ENCODE measurements at places on chromosomes 11 and 22.
A peak's percentile ranks its signal among the peaks of the same experiment; 100 is the strongest.

DNA sequence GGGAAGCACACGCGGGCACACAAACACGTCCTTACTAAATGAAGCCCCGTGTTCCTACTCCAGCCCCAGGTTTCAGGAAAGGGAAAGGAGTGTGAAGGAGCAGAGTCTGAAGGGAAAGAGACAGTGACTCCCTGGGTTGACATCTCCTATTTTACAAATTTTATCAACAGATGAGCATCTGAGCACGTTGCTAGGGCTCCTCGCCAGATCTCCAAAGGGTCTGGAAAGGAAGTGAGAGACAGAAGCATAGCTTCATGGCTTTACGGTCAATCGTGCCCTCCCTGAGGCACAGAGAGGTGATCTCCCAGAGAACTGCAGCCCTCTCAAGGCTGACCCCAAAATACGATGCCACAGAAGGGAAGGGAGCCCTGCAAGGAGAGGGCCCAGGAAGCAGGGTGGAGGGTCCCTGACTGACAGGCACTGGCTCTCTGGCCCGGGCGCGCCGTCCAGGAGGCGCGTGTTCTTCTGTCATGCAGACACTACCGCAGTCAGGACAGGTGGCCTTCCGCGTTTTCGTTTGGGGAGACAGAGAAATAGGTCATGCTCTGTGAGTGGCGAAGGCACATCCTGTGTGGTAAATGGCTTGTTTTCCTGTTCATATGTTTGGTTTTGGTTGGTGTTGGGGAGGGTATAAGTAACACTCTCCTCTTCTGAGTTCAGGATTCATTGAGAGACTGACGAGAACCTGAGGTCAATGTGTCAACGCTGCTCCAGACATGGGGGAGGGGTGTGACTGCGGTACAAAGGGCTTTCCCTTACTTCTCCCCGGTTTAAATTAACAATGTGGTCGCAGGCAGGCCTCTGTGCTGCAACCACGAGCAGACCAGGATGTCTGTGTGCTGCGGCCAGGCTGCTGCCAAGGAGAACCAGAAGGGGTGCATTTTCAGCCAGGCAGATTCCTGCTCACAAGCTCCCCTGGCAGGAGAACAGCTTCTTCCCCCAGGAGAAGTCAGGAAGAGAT, 813.3 kb downstream of the OPCML start:
- no peak for DNase-seq
- no peak overlapping the region for H3K4me3 ChIP-seq
- H3K27ac ChIP-seq = no peak overlapping the region
- H3K27me3 ChIP-seq = no peaks in the 10 kb centered on the region

- H3K36me3 ChIP-seq = no peaks in the 10 kb centered on the region
- H3K4me1 ChIP-seq = peaks cover 29% of the 10 kb centered on the region
Measured at GRCh38 chr22:42300259-42301076, 30.0 kb upstream of the TCF20 start.

- no peaks in the 10 kb centered on the region for H3K27me3 ChIP-seq
- DNase-seq = no peak
- peaks cover 24% of the 10 kb centered on the region for H3K36me3 ChIP-seq
- no peak overlapping the region for H3K4me3 ChIP-seq
- no peaks in the 10 kb centered on the region for H3K4me1 ChIP-seq
Measured at GRCh38 chr11:20120134-20120925, 39.9 kb downstream of the DBX1 start.

DNA sequence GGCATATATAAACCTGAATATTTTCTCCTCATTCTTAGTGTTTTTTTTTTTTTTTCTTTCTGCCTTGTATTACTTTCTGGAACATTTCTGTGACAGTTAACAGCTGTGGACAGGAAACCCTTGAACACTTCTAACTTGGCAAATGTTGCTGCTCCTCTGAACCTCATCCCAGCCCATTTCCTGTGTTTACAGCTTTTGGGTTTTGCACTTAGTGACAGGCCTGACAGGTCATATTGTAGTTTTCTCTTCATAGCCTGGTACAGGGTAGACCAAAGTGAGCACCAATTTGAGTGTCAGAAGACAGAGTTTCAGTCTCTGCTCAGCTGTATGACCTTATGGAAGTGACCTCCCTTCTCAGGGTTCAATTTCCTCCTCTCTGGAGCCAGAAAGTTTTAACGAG, 91.6 kb downstream of the STIM1 start:
- DNase-seq = no peak
- no peak overlapping the region for H3K27ac ChIP-seq
- H3K4me3 ChIP-seq = no peak overlapping the region

DNA sequence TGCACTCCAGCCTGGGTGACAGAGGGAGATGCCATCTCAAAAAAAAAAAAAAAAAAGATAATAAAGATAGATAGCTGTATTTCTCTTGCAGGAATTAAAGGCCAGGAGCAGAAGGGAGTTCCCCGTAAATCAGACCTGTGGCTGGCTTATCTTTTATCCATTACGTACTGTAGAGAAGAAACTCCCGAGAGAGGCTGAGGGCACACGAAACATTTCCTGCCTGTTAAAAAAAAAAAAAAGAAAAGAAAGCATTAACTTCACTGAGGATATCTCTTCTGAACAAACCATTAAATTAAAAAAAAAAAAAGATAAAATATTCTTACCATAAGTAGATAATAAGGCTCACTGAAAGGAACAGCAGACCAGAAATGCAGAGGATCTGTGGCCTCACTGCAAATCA, 22.5 kb downstream of the P4HA3 start:
- H3K36me3 ChIP-seq = no peaks in the 10 kb centered on the region
- DNase-seq = no peak
- H3K27ac ChIP-seq = no peak overlapping the region
- H3K4me3 ChIP-seq = no peak overlapping the region
- no peaks in the 10 kb centered on the region for H3K4me1 ChIP-seq
- H3K27me3 ChIP-seq = no peaks in the 10 kb centered on the region

- no peaks in the 10 kb centered on the region for H3K27me3 ChIP-seq
- no peak overlapping the region for H3K4me3 ChIP-seq
- DNase-seq = no peak
- H3K27ac ChIP-seq = no peak overlapping the region
- no peaks in the 10 kb centered on the region for H3K4me1 ChIP-seq
Measured at GRCh38 chr11:130477586-130478203, 29.2 kb downstream of the ADAMTS15 start.

DNA sequence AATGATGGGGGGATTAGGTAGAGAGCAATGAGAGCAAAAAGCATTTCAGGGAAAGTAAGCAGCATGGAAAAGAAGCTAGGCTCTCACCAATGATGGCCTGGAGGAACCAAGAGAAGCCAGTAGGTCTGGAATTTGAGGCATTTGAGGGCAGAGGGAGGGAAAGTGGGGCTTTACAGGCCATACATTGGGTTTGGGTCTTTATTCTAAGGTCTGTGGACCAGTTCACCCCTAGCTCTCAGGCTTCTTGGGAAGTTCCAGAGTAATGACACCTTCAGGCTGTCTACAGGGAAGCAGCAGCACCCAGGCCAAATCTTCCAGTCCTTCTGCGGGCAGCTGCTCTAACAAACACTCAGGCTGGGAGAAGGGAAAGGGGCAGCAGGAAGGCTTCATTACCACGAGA, 29.4 kb downstream of the ARFGAP2 start:
- H3K27ac ChIP-seq = no peak overlapping the region
- no peaks in the 10 kb centered on the region for H3K36me3 ChIP-seq
- no peaks in the 10 kb centered on the region for H3K27me3 ChIP-seq
- no peak for DNase-seq
- H3K4me1 ChIP-seq = no peaks in the 10 kb centered on the region
- no peak overlapping the region for H3K4me3 ChIP-seq

- H3K4me3 ChIP-seq = no peak overlapping the region
- no peaks in the 10 kb centered on the region for H3K27me3 ChIP-seq
- H3K27ac ChIP-seq = no peak overlapping the region
Measured at GRCh38 chr22:37566903-37567798, 6.9 kb downstream of the CDC42EP1 start.

- DNase-seq = no peak
- no peak overlapping the region for H3K27ac ChIP-seq
- peaks cover 10% of the 10 kb centered on the region for H3K36me3 ChIP-seq
- H3K4me1 ChIP-seq = peaks cover 10% of the 10 kb centered on the region
Measured at GRCh38 chr11:65595131-65595530, 469 bp downstream of the KCNK7 start.

GRCh38 chr22:46936378-46936903, 174.0 kb downstream of the TBC1D22A start:
- H3K27ac ChIP-seq = no peak overlapping the region
- no peaks in the 10 kb centered on the region for H3K36me3 ChIP-seq
- no peaks in the 10 kb centered on the region for H3K4me1 ChIP-seq
- DNase-seq = no peak
- no peak overlapping the region for H3K4me3 ChIP-seq

DNA sequence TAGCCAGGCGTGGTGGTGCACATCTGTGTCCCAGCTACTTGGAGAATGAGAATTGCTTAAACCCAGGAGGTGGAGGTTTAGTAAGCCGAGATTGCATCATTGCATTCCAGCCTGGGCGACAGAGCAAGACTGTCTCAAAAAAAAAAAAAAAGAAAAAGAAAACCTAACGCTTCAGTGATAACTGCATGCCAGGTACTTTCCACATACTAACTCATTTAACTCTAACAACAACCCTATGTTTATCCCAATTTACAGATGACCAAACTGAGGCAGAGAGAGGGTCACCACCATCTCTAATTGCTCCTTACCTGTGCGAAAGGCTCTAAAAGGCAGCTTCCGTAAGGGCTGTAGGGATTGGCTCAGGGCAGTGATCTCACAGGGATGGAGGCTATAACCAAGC, 11.6 kb downstream of the PISD start:
- DNase-seq = no peak
- H3K27ac ChIP-seq = no peak overlapping the region
- H3K4me1 ChIP-seq = peaks cover 8% of the 10 kb centered on the region

GRCh38 chr22:39136317-39136716, 16.2 kb downstream of the CBX7 start:
- H3K27ac ChIP-seq = no peak overlapping the region
- H3K4me3 ChIP-seq = no peak overlapping the region
- peaks cover 5% of the 10 kb centered on the region for H3K4me1 ChIP-seq
- H3K27me3 ChIP-seq = no peaks in the 10 kb centered on the region

DNA sequence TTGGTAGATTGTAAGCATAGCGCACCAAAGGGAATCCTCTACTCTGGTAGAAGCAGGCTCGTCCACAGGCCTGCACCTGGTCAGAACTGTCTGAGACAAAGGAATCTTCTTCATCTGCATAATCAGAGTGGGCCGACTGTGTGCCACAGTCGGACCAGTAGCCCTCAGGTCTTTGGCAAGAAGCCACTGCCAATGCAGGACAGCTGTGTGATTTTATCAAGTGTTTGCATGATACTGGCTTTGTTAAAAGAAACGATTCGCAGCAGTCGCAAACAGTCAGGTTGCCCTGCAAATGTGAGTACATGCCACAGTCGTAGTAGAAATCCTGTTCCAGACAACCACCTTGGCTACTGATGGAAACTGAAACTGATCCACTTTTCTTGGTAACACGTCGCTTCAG, 4.9 kb upstream of the CCDC34 start:
- no peak overlapping the region for H3K4me3 ChIP-seq
- no peaks in the 10 kb centered on the region for H3K27me3 ChIP-seq
- DNase-seq = no peak
- H3K4me1 ChIP-seq = no peaks in the 10 kb centered on the region

GRCh38 chr11:88327061-88327460, 10.5 kb downstream of the CTSC start:
- peaks cover 13% of the 10 kb centered on the region for H3K4me1 ChIP-seq
- H3K27ac ChIP-seq = no peak overlapping the region
- no peaks in the 10 kb centered on the region for H3K27me3 ChIP-seq
- no peak overlapping the region for H3K4me3 ChIP-seq

DNA sequence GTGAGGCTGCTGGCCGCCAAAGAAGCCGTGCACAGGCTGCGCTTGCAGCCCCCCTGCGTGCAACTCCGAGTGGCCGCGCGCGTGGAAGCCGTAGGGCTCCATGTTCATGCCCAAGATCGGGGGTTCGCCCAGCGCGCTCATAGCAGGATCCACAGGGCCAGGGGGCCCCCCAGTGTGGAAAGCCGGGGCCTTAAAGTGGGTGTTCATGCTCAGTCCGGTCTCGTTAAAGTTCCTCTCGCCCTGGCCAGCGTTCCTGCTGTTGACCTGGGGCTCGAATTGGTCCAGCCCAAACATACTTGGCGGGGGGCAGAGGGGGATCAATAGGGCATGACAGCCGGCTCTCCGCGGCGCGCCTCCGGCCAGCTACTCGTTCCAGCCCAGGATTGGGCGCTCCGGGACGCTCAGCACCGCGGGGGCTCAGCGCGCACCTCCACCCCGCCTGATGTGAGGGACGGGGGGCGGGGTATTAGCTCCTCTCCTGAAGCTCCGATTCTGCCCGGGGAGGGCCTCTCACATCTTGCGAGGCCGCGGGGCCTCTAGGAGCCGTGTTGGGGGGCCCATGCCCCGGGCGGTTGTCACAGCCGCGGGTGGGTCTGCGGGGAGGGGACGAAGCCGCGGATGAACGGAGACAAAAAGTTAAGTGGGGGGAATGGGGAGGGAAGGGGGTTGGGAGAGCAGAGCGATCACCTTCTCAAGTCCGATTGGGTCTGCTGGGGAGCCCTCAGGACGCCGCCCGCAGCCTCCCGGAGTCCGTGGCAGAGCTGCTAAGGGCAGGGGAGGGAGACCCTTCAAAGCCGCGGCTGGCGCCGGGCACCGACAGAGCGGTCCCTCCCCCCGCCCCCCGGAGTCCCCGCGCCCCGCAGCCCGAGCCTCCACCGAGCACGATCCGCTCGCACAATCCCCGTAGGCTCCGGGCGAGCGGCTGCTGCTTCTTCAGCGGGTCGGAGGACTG, 1.0 kb downstream of the MN1 start:
- H3K36me3 ChIP-seq = no peaks in the 10 kb centered on the region
- H3K4me3 ChIP-seq = peak overlapping the region; percentile 38
- peaks cover 34% of the 10 kb centered on the region for H3K4me1 ChIP-seq
- no peak overlapping the region for H3K27ac ChIP-seq
- no peak for DNase-seq

DNA sequence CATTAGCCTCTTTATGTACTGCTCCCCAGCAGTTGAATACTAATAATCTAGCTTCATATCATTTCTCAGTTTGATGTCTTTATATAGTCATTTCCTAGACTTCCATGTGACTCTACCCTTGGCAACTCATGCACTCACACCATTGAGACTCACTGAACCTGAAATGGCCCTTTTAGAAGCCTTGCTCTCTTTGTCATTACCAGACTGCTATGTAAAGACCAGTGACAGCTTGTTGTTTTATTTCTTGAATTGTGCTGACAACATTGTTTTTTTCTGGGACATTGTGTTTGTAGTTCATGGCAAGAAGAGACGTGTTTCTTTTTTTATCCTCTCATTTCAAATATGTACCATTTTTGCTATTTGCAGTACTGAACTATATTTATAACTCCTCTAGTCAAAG, 256.5 kb downstream of the CNTN5 start:
- H3K4me1 ChIP-seq = no peaks in the 10 kb centered on the region
- H3K4me3 ChIP-seq = no peak overlapping the region
- H3K36me3 ChIP-seq = no peaks in the 10 kb centered on the region
- no peak overlapping the region for H3K27ac ChIP-seq
- no peak for DNase-seq
- H3K27me3 ChIP-seq = no peaks in the 10 kb centered on the region
